Forelimb muscle (tissue), 1 donor: ENCODE measurements at places on chromosomes 2 and 18.

GRCh38 chr18:42412281-42412680 is 457.2 kb downstream of the PIK3C3 start:
- DNase-seq: no peak

- DNase-seq: no peak
These were observed 51.5 kb downstream of the PLEKHB2 start for GRCh38 chr2:131156452-131157149.

DNA sequence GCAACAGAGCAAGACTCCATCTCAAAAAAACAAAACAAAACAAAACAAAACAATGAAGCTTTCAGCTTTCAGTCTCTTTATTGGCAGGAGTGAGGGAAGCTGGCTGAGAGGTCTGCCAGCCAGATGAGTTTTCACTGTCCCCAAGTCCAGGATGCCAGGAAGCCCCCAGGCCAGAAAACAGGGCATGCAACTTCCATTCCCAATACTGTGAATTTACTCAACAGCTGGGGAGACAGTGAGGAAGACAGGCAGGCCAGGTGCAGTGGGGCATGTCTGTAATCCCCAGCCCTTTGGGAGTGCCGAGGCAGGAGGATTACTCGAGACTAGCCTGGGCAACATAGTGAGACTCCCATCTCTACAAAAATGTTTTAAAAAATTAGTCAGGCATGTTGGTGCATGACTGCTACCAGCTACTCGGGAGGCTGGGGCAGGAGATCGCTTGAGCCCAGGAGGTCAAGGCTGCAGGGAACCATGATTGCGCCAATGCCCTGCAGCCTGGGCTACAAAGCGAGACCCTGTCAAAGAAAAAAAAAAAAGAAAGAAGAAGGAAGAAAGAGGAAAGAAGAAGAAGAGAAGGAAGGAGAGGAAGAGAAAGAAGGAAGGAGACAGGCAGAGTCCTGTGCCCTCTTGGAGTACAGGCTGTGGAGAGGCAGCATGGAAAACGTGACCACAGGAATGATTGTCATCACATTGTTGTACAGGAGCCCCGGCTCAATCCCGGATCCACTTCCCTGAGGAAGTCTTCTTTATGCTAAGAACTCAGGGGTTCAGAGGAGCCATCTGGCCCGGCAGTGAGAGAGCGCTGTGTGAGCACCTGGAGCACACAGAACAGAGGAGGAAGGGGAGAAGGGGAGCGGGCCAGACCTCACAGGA is 29.2 kb upstream of the POMC start:
- no peak for DNase-seq

DNA sequence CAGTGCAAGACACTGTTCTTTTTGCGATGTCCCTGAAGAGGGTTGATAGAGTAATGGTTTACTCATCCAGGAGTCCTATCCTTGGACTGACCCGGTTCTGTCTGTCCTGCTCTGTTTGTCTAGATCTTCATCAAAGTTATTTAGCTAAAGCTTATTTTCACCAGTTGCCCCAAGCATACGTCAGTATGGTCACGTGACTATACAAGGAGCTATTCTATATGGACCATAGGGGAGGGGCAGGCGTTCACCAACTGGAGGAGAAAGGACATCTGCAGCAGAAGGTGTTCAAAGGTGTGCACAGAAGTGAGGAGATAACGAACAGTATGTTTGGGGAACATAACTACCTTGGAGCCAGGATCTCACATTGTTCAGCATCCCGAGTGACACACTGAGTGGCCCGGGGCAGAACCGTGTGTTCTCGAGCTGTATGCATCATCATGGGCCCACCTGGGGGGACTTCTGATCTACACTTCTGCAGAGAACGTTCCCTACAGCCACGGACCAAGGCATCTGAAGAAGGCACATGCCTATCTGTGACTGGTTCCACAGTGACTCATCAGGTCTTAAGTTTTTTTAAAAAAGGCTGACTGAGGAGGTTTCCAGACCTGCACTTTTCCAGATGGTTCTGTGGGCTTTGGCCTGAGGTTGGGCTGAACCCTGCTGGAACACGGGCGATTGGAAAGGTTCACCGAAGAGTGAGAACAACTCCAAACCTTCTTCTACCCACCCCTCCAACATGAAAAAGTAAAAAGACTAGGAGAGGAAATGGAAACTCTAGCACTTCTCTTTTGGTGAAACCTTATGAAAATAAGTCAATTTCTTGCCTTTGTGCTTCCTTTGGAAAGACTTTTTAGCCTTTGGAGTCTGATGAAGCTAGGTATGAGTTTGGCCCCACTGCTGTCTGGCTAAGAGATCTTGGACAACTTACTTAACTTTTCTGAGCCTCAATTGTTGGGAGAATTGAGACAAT is 68.6 kb upstream of the YWHAQ start:
- no peak for DNase-seq

GRCh38 chr2:20250436-20250835 is 25.5 kb upstream of the SDC1 start:
- DNase-seq: no peak

- no peak for DNase-seq
These were observed 590.6 kb upstream of the NETO1 start for GRCh38 chr18:73458186-73458964.

- no peak for DNase-seq
These were observed 183.1 kb downstream of the INO80D start for GRCh38 chr2:205902900-205903237.

- no peak for DNase-seq
These were observed 449.0 kb upstream of the ID2 start for GRCh38 chr2:8232871-8233270.

- peak; percentile 51 for DNase-seq
These were observed 65.5 kb upstream of the GPC1 start for GRCh38 chr2:240369801-240370585.

DNA sequence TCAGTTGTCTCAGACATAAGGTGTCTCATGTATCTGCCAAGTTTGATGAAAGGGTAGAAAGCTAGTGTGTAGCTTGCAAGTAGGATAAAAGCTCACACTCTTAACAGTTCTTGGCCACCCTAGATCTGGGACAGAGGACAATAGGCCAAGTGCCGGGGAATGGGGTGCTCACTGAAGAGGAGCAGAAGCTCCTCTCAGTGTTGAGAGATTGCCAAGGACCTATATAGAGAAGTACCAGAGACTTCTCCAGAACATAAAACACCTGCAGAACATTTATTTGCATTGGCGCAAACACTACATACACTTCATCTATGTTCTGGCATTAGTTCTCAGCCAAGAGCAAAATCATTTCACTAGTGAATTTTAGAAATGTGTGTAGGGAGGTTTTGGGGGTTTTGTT is 2.9 kb upstream of the GTF3C3 start:
- DNase-seq: peak; percentile 5

- no peak for DNase-seq
These were observed 33.5 kb downstream of the AOX1 start for GRCh38 chr2:200619279-200619678.

GRCh38 chr2:200081811-200082210 is 126.4 kb downstream of the MAIP1 start:
- no peak for DNase-seq

GRCh38 chr2:31324016-31324633 is 90.2 kb downstream of the EHD3 start:
- DNase-seq: no peak

DNA sequence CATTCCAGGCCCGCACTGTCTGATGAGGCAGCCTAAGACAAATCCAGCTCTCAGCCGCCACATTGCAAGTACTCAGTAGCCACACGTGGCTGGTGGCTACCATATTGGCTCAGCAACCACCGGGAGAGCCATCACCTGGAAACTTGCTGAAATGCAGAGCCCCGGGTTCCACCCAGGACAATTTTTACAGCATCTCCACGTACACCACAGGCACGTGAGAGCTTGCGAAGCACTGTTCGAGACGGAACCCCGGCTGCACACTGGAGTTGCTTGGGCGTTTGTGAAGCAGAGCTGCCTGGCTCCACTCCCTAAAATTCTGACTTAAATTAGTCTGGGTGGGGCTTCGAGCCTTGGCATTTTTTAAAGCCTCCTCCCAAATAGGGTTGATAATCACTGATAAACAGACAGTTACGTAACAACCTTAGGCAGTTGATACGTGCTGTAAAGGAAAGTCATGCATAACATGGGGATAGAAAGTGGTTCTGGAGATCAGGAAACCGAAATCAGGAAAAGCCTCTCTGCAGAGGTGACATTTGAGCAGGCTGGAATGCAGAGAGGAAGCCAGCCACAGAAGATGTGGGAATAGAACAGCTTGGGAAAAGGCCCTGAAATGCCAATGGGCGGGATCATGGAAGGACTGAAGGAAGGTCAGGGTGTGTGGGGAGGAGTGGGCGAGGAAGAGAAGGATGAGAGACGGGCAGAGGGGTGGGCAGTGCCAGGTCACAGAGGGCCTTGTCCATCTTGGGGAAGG is 6.2 kb downstream of the ASAP2 start:
- DNase-seq: no peak

GRCh38 chr2:166750624-166751023 is 137.7 kb upstream of the XIRP2 start:
- no peak for DNase-seq

DNA sequence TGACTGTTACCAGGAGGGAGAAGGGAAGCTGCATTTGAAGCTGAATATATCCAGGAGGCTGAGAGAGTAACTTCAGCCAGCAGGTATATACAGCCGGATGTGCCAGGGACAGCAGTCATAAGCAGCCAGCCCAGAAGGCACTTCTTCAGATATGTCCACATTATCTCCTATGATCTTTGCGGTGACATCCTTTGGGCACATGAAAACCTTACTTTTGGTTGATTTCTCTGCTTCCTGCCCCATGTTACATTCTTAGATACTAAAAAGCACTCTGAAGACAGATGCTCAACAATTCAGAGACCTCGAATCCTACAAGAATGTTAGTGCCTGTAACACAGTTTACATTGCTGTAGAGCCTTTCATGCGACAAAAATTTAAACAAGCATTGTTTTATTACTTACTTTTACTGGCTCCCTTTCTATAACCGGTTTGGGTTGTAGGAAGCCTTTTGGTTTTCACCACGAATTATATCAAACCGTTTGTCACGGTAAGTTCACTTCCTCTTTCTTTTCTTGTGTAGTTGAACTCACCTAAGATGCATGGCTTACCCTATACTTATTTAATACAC is 50.3 kb upstream of the TLK1 start:
- no peak for DNase-seq

GRCh38 chr2:175004980-175005732 is at the start of gene CHN1:
CHN1 (minus strand) TSS chr2:175005381; CDS start chr2:175004912, 469 bp downstream.
- no peak for DNase-seq

GRCh38 chr2:32714521-32714920 is 86.7 kb downstream of the TTC27 start:
- no peak for DNase-seq

GRCh38 chr18:13131283-13131682 is 87.3 kb upstream of the LDLRAD4 start:
- no peak for DNase-seq

- DNase-seq: no peak
These were observed 63.6 kb upstream of the ACSL3 start for GRCh38 chr2:222797261-222797660.

DNA sequence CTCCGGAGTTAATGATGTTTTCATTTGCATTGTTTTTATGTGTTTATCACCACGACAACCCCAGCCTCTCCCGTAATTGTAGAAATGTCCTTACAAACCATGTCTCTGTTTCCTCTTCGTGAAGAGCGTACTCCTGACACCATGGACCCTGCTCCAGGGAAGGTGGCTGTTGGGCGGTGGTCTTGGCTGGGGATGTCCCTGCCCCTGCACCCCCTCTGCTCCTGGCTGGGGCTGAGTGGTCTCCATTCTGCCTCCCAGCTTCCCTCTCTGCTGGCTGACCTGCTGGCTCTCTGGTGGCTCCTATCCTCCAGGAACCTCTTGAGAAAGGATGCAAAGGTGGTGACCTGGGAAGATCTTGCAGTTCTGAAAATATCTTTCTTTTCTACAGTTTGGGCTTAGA is 81.1 kb downstream of the ASB1 start:
- DNase-seq: no peak
